Endothelial cell of umbilical vein (primary cell): ENCODE measurements at places on chromosomes 4 and X. TPM values are rescaled to one million over a fixed set of nuclear protein-coding genes. Genes with fewer than 3 reads are reported as not detected.

Gene IL13RA2
- not detected in 2 replicates for polyA plus RNA-seq

- peak; percentile 67 for DNase-seq
These were observed 37.0 kb upstream of the ZBTB33 start for GRCh38 chrX:120213438-120214265.

Gene GPC4
- polyA plus RNA-seq = not detected in 2 replicates

Gene DOK7
- not detected in 2 replicates for polyA plus RNA-seq

DNA sequence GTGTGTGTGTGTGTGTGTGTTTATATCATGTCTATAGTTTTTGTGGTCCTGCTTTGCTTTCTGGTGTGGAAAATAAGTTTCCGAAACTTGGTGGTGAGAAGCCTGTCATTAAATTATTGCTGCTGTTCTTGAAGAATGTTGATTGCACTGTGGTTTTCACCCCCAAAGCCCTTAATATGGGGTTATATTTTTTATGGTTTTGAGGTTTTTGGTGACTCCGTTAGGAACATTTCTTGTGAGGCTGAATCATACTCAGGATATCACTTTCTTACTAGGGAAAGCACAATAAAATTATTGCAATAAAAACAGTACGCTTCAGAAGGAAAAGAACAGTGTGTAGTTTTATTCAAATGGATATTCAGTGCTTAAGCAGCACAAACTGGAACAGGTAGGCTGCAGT is 539.1 kb upstream of the MAGEB18 start:
- DNase-seq = no peak

- DNase-seq = no peak
These were observed 10.2 kb upstream of the RHOH start for GRCh38 chr4:40186665-40187014.

DNA sequence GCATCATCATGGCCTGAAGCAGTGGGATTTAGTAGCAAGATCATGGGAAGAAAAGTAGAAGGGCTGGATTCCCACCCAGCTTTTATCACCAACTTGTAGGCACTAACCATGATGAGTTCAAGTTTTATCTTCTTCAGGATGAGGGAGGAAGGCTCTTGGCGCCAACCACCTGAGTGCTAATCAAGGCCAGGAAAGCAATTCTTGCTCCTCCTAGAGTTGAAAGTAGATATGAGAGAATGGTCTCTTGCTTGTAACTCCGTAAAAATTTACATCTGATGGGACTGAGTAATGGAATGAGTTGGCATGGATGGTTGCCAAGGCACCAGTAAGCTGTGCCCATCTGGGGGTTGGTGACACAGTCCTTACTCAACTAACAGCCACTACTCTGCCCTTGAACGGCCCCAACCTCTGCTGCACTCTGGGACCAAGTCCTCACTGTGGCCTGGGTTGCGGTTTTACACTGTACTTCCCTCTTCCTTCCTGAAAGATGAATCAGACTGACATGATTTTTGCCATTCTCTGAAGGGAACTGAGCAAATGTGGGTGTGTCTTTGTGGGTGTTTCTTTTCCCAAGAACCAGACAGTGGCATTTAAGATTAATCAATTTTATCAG is 39.4 kb upstream of the NDP start:
- peak; percentile 69 for DNase-seq

DNA sequence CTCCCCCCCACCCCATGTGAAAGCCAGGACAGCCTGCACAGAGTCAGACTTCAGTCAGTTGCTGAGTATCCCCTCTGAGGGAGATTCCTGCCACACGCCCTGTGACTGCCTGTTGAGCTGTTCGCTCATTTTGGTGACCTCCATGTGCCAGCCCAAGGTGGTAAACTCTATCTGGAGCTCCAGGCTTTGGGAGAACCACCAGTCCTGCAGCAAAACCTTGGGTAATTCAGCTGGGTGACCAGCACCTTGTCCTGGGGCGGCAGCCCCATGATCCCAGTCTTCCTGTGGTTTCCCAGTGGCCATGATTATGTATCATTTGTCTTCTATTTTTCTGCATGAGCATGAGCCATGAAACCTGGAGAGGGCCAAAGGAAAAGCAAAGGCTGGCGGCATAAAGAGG is 73.4 kb downstream of the NBDY start:
- DNase-seq = no peak
